Activated CD8-positive, alpha-beta memory T cell treated with anti-CD3 and anti-CD28 coated beads, Interleukin-2, amount 50 U/mL, for 4 hours (primary cell): ENCODE measurements at places on chromosomes 12 and 14.

- DNase-seq: peak; percentile 22
These were observed 1.2 kb upstream of the TRIM9 start for GRCh38 chr14:51095854-51096823.

- no peak for DNase-seq
These were observed 56.9 kb downstream of the ACTN1 start for GRCh38 chr14:68922201-68922621.

- DNase-seq: no peak
These were observed 82.6 kb upstream of the SLC38A4 start for GRCh38 chr12:46908236-46908935.

DNA sequence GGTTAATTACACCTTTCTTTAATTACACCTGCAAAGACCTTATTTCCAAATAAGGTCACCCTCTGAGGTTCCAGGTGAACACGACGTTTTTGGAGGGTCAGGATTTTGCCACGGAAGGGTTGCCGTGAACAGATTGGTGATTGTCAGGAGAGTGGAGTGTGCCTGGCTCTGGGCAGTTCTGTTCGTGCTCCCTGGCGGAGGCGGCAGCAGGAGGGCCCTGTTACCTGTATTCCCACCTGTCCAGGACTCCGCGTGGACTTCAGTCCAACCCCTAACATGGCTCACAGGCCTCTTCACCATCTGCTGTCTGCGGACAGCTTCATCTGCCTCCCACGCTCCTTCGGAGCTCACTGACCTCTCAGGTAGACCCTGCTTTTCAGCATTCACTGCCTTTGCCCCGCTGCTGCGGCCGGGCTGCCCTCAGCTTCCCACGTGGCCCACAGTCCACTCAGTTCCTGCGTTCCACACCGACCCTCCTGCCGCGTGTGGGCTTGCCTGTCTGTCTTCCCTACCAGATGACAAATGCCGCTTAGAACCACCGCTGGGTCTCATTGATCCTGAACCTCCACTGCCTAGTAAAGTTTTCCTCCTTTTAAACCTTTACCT is 187.5 kb upstream of the DIO3 start:
- no peak for DNase-seq

GRCh38 chr12:82034769-82035168 is 275.6 kb upstream of the PPFIA2 start:
- no peak for DNase-seq

DNA sequence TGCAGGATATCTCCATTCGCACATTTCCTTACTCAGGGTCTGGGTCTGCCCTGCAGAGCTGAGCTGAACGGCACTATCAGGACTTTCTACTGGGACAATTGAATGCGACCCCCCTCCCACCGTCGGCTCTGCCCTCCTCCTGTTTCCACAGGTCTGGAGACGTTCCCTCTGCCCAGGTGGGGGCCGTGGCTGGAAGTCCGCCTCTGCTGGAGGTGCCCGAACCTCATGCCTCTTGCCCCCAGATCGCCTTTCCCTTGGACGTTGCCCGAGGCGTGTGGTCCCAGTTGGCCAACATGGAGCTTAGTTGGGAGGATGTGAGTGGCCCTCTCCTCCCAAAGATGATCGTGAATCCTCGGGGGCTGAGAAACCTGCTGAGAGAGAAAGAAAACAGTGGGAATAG is 21.2 kb upstream of the KLC1 start:
- DNase-seq: no peak

GRCh38 chr14:91997492-91997891 is 42.4 kb downstream of the TRIP11 start:
- DNase-seq: no peak

DNA sequence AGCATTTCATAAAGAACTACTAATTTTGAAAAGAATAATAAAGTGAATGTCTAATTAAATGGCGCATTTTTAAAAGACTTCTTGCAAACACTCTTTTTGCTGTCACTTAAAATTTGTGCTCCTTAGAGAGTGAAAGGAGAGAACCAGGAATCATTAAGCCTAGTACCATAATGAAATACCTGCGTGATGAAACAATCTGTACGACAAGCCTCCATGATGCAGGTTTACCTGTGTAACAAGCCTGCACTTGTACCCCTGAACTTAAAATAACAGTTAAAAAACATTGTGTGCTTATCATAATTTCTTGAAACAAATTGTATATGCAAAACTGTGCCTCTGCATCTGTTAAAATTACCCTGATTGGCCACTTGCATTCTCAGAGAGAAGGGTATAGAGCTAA is 108.1 kb downstream of the MGAT4C start:
- no peak for DNase-seq

- DNase-seq: peak; percentile 30
These were observed 11.1 kb upstream of the KRT7 start for GRCh38 chr12:52221912-52222457.

DNA sequence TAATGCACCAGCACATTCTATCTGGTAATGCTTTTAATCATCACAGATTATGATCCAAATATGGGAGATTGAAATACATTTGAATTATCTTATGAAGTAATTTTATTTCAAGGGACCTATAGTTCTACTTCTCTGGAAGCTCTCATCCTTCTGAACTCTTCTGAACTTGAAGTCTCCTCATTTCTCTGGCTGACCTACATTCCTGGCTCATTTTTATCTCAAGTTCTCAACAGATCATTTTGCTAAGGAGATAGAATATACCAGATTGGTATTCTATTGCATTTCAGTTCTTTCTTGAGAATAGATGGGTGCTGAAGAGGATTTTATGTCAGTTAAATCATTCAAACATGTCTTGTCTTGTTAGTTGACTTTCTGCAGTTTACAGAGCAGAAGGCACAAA is 7.9 kb downstream of the HMGA2 start:
- no peak for DNase-seq

GRCh38 chr14:88987516-88987915 is 163.1 kb downstream of the TTC8 start:
- no peak for DNase-seq

DNA sequence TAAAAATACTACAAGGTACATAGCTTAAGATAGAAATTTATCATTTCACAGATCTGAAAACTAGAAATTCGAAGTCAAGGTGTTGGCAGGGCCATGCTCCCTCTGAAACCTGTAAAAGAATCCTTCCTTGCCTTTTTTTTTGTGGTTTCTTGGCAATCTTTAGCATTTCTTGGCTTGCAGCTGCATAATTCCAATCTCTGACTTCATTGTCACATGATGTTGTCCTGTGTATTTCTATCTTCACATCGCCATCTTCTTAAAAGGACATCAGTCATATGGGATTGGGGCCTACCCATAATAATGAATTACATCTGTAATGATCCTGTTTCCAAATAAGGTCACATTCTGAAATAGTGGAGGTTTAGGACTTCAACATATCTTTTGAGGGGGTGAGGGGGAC is 250.4 kb downstream of the TMTC2 start:
- DNase-seq: no peak

DNA sequence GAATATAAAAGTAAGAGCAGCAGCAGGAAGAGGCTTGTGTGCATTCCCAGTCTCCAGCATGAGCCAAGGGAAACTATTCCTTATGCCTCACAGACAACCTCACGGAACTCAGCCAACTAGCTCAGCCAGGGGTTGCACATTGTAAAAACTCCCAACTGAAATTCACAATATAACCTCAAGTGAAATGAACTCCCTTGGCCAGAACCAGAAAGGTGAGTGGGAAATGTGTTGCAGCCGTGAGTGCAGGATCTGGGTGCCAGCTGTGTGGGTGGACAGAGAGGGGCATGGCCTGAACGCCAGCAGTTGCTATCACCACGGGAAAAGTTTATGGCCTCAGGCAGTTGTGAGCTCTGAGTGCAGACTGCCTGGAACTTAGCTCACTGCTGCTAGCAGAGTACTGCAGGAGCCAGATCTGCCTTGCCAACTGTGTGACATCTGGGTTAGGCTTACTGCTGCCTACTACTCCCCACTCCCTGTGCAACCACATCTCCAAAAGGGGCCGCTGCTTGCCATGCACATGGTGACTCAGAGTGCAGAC is 2.3 kb upstream of the CLEC1A start:
- no peak for DNase-seq

DNA sequence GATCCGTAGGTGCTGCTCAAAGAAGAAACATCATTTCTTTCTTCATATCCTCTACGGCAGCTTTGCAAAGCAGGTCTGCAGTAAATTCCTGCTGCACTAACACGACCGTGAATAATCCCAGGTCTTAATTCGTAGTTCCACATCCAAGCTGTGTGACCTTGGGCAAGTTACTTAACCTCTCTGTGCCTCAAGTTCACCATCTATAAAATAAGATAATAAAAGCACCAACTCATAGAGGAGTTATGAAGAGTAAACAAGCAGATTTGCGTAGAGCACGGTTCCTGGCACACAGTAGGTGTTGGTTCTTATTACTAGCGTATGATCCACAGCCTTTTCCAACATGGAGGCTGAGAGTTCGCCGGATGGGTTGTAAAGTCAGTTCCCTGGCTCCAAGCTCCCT is 3.6 kb downstream of the NCOR2 start:
- no peak for DNase-seq

DNA sequence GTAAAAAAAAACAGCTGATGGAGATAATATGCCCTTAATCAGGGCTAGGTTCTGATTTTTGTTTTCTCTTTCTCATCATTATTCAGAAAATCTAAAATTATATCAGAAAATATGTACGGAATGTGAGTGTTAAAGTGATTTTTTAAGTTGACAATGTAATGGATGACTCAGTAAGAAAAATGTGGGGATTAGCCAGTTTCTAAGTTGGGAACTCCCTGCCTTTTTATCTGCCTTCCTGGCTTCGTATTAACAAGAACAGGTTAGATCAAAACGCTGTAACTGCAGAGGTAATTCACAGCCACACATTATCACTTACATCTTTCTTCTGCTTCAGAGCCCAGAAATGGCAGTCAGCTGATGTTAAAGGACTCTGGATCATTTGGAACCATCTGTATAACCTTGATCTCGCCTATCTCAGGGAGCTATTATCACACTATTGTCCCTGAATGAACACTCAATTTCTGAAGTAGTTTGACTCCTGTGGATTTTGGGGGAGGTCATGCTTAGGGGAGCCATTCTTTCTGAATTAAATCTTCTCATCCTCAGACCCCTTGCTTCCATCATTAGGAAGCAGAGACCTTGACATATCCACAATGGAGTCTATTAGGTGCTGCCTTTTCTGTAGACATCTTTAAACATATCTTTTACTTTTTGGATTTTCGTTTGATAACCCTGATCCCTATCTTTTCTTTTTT is 135.7 kb upstream of the SLC16A7 start:
- DNase-seq: no peak
